ENCODE measurements at places on chromosomes 7 and 10.
A peak's percentile ranks its signal among the peaks of the same experiment; 100 is the strongest.

DNA sequence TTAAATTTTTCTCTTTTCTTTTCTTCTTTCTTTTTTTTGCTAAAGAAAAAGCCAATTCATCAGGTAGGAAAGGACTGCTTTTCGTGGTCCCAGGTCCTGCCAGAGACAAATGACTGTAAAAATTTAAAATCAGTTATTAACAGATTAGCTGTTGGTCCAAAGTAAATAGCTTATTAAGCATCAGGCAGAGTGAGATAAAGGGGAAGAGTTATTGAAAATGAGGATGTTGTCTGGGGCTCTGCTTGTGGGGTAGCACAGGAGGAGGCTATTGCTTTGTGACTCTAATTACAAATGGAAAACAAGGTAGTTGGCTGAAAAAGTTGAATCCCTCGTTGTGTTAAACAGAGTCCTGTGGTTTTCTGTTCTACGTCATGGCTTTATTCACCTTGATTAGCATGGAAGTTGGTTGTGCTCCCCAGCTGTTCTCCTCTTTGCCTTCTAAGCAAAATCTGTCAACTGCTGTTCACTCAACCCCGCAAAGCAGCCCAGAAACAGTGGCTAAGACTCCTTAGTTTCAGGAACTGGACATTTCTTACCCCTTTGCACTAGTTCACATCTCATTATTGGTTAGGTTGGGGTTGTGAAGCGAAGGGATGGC is 128.9 kb downstream of the SNX10 start:
- DNase-seq: no peak

GRCh38 chr7:124130-124949 is 68.0 kb upstream of the FAM20C start:
- DNase-seq: no peak

DNA sequence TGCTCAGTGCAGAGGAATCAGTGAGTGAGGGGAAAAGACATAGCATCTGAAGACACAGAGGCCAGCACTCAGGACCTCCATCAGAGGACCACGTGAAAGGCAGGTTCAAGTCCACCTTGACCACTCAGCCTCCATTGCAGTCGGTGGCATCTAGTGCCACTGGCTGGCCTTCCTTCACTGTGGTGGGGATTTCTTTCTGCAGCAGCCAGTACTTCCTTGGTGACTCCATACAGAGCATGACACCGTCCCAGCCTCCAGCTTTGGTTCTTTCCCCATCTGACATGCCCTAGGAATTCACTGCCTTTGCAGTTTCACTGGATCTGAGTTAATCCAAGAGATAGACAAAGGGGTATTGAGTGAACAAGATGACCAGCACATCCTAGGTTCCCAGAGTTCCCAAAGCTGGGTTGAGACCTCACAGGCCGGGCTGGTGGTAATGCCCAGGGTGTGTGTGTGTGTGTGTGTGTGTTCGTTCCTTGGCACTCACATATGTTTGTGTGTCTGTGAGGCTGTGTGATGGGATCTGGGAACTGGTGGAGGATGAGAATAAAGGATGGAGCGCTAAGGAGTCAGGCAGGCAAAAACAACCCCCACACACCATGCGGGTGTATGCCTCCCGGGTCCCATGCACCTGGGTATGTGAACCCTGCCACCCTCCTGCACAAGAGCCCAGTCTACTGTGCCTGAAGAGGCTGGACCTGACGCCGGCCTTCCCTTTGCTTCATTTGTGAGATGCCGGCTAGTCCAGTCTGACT is 57.8 kb downstream of the SYPL1 start:
- no peak for DNase-seq

- DNase-seq: no peak
Measured at GRCh38 chr7:116356979-116357378, 142.6 kb upstream of the CAV2 start.

DNA sequence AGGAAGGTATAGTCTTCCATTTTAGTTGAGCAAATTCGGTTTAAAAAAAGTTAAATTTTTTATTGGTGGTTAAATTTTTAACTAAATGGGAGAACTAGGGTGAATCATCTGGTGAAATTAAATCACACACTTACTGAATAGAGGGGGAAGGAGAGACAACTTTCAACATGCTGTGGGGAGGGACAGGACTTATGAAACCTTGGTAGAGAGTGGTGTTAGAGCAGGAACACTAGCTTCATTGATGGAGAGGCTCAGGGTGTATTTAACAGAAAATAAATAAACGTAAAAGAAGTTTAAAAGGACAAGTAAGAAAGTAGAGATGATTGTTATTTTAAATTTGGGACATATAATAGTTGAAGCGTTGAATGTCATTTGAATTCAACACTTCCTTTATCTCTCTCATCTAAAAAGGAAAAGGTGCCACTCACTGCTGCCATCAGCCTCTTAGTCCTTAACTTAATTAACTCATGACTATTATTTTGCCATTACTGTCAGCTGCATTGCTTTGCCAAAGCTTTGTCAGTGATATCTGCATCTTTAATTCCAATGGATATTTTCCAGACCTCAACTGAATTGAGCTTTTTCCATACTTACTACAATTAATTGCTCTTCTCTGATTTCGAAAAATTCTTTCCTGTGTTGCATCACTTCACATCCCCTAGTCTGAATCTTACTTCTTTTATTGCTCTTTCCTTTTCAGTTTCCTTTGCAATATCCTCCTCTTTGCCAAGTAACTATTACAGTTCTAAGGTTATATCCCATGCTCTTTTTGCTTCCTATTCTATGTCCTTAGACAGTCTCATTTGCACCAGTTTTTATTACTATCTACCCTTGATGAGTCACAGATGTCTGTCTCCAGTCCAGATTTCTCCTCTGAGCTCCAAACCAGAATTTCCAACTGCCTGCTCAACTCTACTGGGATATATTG is 71.7 kb downstream of the GNAT3 start:
- DNase-seq: peak; percentile 20

DNA sequence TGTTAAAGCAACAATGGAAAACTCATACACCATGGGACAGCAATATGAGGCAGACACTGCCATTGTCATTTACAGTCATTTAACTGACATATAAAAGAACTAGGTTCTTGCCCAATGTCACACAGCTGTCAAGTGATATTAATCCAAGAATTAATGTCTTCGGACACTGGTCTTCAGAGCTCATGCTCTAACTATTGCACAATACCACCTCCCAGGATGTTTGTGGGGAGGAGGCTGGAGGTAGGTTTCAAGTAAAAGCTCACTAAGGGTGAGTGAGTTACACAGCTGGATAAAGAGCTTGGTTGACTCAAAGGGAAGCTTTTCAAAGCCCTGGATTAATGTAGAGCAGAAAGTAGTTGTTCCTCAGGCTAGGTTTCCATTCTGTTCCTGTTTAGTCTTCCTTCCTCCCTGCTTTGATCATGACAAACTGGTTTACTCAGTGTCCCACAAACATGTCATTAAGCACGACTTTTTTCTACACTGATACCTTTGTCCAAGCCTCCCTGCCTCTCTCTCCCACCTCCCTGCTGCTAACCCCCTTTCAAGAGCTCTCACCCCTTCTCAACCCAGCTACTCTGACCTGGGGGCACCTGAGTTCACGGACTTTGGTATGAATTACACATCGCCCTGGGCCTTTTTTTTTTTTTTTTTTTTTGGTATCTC is 987 bp upstream of the EXOC6 start:
- DNase-seq: no peak

- peak; percentile 4 for DNase-seq
Measured at GRCh38 chr7:82382276-82382675, 61.3 kb downstream of the CACNA2D1 start.

GRCh38 chr7:32227746-32228145 is 157.5 kb upstream of the PDE1C start:
- DNase-seq: no peak

DNA sequence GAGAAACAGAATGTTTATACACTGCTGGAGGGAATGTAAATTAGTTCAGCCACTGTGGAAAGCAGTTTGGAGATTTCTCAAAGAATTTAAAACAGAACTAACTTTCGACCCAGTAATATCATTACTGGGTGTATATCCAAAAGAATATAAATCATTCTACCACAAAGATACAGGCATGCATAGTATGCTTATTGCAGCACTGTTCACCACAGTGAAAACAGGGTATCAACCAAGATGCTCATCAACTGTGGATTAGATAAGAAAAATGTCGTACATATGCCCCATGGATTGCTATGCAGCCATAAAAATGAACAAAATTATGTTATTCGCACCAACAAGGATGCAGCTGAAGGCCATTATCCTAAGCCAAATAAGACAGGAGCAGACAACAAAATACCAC is 343.1 kb upstream of the KCND2 start:
- no peak for DNase-seq

DNA sequence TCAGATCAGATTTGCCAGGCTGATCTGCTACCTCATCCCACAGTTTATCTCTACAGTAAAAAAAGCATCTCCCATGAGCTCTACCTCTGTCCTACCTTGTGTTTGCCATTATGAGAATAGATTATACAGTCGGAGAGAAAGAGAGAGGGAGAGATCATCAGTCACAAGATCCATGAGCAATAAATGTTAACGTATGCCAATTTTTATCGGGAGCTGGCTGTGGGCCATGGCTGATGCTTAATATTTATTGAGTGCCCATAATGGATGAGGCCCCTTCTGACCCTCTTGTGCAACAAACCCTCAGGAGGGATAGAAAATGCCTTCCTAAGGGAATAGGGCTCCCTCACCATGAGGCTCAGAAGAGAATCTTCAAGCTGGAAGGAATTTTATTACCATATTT is 52.8 kb downstream of the C10orf90 start:
- DNase-seq: no peak

- DNase-seq: no peak
Measured at GRCh38 chr7:45987521-45988290, 66.6 kb upstream of the IGFBP3 start.

- DNase-seq: no peak
Measured at GRCh38 chr10:83262434-83262833, 876.9 kb upstream of the GHITM start.

GRCh38 chr10:132989476-132990415 is 47.4 kb upstream of the CFAP46 start:
- DNase-seq: no peak

DNA sequence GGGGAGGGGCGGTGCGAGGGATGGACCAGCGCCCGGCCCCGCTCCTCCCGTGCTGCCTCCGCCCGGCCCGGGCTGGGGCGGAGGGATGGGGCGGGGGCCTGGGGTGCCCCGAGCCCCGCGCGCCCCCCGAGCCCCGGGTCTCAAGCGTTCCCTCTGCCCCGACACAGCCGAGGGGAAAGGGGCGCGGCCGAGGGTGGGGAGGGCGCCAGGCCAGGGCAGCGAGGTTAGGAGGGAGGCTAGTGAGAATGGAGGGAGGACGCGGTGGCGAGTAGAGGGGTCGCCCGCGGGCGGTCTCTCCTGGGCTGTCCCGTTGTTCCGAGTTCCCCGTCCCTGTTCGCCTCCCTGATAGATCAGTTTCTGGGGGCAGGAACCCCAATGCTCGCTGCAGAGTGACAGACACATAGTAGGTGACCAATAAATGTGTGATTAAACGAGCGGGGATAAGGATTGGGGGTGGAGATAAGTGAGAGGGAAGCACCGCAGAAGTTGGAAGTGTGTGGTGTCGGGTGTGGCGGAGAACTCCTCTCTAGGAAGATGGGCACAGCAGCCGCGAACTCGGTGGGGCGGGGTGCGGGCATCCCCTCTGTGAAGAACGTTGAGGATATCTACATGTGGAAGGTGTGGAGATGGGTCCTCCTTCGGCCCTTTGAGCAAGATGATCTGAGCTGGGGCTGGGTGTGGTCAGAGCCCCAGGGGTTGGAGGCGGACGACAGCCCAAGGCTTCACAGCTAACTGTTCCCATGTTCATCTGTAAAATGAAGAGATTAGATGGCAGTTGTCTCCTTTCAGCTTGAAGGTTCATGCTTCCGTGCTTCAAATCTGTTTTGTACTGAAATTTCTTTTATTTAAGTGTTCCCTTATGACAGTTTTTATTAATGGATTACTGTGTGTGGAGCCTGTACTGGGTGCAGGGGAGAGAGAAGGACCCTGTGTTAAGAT is 580 bp downstream of the ZNF775 start:
- DNase-seq: no peak

- no peak for DNase-seq
Measured at GRCh38 chr10:71770789-71771188, 2.5 kb downstream of the VSIR start.

GRCh38 chr10:24556750-24557742 is 166.6 kb downstream of the ARHGAP21 start:
- peak; percentile 45 for DNase-seq

GRCh38 chr7:140055833-140056232 is 6.9 kb downstream of the PARP12 start:
- no peak for DNase-seq

- DNase-seq: peak; percentile 3
Measured at GRCh38 chr10:7626283-7626682, 40.5 kb downstream of the ITIH5 start.

DNA sequence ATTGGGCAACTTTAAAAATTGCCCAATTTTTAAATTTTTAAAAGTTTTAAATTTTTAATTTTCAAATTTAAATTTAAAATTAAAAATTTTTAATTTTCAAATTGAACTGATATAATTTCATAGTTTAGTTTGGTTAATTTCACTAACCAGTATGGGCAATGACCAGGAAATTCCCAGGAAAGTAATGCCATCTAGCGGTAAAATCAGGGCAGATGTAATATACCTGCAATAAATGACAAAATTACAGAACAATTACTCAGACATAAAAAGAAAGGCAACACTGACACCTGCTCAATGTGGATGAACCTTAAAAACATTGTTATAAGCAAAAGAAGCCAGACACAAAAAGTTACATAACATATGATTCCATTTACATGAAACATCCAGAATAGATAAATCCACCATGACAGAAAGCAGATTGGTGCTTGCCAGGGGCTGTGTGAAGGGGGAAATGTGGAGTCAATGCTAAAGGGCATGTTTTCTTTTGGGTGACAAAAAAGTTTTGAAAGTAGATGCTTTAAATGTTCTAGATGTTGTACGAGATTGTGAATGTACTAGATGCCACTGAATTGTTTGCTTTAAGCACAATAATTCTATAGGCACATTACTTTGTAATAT is 28.6 kb upstream of the SLC16A12 start:
- DNase-seq: peak; percentile 77

- DNase-seq: no peak
Measured at GRCh38 chr7:26538216-26538615, 246.6 kb downstream of the SNX10 start.

- DNase-seq: peak; percentile 20
Measured at GRCh38 chr10:28875549-28876081, 198.3 kb downstream of the BAMBI start.

- no peak for DNase-seq
Measured at GRCh38 chr7:107332488-107333269, 137.2 kb upstream of the GPR22 start.

DNA sequence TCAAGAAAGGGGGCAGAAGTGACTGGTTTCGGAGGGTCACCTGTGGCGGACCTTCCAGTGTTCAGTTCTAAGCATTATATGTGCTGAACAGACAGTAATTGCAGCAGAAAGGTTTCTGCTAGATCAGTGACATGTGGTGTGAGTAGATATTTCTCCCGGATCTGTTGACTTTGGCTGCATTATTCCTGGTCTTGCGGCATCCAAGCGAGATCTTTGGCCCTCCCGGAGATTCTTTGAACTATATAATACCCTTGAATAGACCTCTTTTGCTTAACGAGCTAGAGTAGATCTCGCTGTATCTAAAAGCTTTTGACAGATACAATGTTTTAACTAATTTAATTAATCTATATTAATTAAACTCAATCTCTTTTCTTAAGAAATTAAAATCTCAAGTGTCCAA is 99.8 kb downstream of the PTN start:
- DNase-seq: no peak

GRCh38 chr7:24401628-24402593 is 117.9 kb downstream of the NPY start:
- peak; percentile 63 for DNase-seq
